Calu3 (cell line): ENCODE measurements at places on chromosomes 3 and 15.
A peak's percentile ranks its signal among the peaks of the same experiment; 100 is the strongest.

GRCh38 chr3:120449701-120450599 is 842 bp downstream of the FSTL1 start:
- no peak for DNase-seq

GRCh38 chr3:146187334-146187950 is 26.5 kb upstream of the PLOD2 start:
- DNase-seq: peak; percentile 68

DNA sequence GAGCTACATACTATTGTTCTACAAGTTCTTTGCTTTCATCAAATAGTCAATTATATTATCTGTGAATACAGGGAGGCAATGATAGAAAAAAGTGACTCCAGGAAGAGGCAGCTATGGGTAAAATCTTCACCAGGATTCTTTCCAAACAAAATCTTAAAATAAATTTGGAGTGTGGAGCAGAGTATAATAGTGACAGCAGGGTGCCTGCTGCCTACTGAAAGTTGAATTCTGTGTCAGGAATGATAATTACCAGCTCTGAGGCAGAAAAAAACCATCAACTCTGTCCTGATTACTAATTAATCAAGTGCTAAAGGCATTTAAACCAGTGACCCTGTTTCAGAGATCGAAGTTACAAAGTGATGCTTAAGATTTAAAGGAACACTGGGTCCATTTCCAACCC is 148.0 kb downstream of the DIPK2A start:
- no peak for DNase-seq

- DNase-seq: no peak
Observed at GRCh38 chr15:37002041-37002672, 98.2 kb downstream of the MEIS2 start.

DNA sequence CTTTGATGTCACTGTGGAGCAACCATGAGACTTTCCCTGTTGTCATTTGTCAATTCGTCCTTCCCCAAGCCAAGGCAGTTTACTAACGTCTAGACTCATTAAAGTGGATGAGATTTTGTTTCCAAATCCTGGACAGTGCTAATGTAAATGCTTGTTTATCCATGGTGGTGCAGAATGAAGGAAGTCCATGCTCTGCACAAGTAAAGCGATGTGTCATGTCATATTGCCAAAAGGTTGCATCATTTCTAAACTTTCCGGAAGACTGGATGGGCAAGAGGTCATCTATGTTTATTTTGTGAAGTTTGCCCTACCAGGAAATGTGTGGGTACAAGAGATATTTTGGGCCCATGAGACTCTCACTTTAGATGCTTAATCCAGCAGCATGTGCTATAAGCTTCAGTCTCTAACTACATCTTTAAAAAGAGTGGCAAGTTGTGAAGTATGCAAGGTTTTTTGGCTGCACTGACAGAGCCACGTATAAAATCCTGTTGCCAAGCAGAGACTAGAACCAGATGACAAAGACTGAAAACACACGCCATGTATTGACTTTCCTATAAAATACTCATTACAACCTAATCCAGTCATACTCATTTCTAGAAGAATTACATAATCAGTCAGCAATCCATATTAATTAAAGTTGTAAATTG is 72.1 kb upstream of the FNDC3B start:
- DNase-seq: peak; percentile 68

GRCh38 chr15:68203486-68203885 is 1.6 kb downstream of the CALML4 start:
- DNase-seq: no peak

GRCh38 chr15:88454867-88455810 is 12.0 kb downstream of the MRPL46 start:
- peak; percentile 68 for DNase-seq

DNA sequence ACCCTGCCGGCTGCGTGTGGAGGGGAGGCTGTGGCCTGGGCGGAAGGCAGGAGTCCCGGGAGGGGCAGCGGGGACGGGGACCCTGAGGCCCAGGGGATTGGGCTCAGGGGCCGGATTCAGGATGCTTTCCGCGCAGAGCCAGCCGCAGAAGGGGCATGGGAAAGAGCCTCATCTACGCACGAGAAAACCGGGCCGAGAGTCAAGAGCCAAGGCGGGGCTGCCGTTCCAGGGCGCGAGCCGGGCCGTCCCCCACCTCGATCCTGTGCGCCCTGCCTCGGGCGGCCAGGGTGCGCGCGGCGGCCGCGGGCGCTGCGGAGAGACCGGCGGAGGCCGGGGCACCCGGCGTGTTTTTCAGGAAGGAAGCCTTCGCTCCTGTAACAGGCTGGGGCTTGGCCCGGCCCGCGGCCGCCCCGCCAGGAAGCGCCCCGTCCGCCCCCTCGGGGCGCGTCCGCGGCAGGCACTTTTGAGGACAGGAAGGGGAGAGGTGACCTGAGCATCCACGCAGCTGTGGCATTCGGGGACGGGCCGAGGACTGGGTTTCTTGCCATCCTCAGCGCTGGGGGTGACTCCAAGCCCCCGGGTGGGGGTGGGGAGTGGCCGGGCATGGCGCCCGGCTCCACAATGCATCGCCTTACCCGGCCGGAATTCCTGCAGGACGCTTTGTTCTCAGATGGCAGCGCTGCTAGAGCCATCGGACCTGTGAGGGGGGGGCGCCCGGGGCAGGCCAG is 62.3 kb upstream of the GATA2 start:
- no peak for DNase-seq

GRCh38 chr3:33131331-33132018 is 17.7 kb downstream of the CRTAP start:
- DNase-seq: peak; percentile 56

DNA sequence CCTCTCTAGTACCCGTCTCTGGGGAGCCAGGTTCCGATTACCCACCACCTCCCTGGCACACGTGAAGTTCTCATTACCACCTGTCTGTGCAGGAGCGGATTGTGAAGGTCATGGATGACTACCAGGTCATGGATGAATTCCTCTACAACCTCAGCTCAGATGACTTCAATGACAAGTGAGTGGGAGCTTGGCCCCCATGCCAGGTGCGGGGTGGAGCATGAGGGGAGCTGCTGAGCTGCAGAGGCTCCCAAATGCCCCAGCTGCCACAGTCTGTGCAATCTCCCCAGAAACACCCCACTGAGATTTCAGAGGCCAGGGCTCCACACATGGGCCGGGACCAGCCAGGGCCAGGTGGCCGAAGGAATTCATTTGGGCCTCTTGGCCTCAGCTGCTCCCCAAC is 34.3 kb downstream of the DNAH1 start:
- no peak for DNase-seq

- DNase-seq: no peak
Observed at GRCh38 chr15:56982987-56983386, 64.5 kb downstream of the TCF12 start.

GRCh38 chr3:24490151-24490550 is 4.5 kb downstream of the THRB start:
- DNase-seq: no peak

GRCh38 chr3:17384567-17385296 is 357.7 kb downstream of the TBC1D5 start:
- no peak for DNase-seq

DNA sequence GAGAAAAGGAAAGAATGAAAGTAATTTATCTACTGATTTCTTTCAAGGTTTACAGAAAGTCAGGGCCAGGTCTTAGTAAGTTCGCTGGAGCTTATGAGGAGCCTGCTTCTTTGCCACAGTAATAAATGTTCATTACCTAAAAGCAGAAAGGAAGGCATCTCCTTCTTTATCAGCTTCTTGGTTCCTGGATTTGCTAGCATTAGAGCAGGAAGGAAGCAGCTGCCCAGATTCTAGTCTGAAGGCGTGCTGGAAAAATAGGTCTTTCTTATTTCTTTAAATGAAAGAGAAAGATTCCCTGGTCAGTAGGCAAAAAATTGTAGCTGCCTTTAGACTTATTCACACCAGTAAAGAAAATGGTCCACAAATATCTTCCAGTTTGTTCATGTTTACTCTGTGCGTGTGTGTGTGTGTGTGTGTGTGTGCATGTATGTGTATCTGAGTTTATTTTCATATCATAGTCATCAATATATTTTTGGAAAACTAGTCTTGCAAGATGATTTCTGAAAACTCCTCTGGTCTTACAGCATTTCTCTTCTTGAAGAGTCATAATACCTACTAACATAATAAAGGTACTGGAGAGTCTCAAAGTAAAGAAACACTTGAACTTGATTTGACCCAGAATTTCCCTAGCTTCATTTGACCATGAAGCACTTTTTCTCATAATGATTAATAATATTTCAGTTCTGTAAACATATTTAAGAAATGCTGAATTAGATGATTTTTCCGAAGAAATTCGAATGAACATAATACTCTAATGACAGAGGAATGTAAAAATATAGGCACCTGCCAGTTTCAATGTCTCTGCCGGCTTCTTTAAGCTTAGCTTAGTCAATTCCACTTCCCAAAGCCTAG is 255.3 kb upstream of the ZPLD1 start:
- DNase-seq: no peak

GRCh38 chr15:57468486-57468885 is 92.2 kb downstream of the CGNL1 start:
- DNase-seq: no peak

DNA sequence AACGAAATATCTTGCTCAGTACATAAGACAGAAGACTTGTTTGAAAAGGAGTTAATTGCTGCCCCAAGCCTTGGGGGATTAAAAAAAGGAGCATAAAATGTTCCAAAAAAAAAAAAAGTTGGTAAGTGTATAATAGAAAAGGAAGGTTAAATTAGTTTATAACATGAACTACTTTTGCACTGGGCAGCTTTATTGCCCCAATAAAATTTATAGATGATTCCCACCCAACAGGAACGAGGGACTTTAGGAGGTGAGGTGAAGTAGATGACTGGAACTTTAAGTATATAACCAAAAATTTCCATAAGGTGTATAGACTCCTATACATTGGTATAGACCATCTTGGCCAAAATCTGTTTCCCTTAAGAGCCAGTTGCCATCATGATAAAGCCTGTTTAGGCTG is 14.8 kb downstream of the PPP2R3A start:
- DNase-seq: no peak

GRCh38 chr3:152942366-152942765 is 107.4 kb downstream of the P2RY1 start:
- no peak for DNase-seq

- DNase-seq: peak; percentile 51
Observed at GRCh38 chr3:47163169-47164006, 525 bp downstream of the SETD2 start.

- no peak for DNase-seq
Observed at GRCh38 chr3:53079147-53079546, 33.3 kb upstream of the SFMBT1 start.

GRCh38 chr3:35305406-35305805 is 333.9 kb upstream of the ARPP21 start:
- DNase-seq: no peak
